ENCODE measurements at places on chromosomes 6 and 20.

- DNase-seq: no peak
Measured at GRCh38 chr6:134482593-134483270, 164.8 kb upstream of the SGK1 start.

DNA sequence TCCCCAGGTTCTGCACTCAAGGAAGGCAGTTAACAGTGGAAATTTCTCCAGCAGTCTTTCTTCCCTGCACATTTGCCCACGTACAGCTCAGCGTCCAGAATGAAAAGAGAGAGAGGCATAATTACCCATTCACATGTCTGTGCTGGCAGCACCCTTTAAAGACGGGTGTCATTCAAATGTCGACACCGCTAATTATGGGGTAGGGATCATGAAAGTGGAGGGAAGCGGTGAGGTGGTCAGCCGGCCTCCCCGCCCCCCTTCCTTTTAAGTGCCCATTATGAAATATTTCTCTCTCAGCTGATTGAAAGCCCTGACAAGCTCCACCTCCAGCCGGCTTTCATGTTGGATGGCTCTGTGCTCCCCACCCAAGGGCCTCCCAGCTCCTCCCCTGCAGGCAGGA, 246.1 kb downstream of the BMP7 start:
- DNase-seq: no peak

DNA sequence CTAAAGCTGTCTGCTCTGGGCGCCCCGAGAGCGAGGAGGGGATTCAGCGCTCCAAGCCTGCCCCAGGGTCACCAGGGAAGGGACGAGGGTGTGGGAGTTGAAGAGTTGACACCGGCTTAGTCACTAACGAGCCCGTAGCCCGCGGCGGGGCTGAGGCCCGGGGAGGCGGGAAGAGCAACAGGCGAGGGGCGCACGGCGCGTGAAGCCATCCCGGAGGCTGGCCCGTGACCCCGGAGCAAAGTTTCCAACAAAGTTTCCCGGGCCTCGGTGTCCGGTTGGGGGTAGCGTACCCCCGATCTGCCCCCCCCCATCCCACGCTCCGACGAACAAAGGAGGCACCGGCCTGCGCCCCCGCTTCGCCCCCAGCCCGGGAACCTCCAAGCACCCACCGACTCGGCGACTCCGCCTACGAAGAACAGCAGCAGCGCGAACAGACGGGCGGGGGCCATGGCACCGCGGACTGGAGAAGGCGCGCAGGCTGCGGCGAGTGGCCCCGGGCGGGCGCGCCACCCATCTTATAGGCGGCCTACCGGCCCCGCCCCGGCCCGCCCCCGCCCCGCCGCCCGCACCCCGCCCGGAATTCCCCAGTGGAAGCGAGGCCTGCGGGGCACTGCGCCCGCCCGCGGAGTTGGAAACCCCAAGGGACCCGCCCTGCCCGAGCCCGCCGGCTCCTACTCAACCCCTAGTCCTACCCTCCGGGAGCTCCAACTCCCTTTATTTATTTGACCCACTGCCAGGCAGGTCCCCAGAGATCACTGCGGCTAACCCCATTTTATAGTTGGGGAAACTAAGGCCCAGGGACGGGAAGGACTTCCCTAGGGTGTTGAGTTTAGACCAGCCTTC, at the start of gene SDC4:
Gene SDC4 (minus strand): TSS at position 489 of the 843 bp plus-strand sequence. CDS start 40 bp downstream, at position 449.
- DNase-seq: no peak

DNA sequence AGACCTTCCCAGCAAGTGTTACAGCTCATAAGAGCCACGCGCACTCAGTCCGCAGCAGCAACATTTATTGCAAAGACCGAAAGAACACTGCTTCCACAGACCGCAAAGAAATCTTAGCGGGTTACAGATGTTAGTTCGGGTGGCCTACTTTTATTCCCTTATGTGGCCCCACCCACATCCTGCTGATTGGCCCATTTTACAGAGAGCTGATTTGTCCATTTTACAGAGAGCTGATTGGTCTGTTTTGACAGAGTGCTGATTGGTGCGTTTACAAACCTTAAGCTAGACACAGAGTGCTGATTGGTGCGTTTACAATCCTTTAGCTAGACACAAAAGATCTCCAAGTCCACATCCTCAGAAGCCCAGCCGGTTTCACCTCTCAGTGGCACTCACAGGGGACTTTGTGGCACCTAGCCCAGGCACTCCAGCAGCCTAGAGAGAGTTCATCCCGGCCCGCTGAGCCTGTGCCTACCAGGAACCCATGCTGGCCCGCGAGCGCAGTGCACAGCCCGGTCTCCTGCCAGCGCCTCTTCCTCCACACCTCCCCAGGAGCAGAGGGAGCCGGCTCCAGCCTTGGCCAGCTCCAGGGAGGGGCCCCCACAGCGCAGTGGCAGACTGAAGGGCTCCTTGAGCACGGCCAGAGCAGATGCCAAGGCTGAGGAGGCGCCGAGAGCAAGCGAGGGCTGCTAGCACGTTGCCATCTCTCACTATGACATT, 244.3 kb upstream of the TSHZ2 start:
- DNase-seq: no peak

- no peak for DNase-seq
Measured at GRCh38 chr6:37047346-37047688, 41.9 kb downstream of the FGD2 start.

DNA sequence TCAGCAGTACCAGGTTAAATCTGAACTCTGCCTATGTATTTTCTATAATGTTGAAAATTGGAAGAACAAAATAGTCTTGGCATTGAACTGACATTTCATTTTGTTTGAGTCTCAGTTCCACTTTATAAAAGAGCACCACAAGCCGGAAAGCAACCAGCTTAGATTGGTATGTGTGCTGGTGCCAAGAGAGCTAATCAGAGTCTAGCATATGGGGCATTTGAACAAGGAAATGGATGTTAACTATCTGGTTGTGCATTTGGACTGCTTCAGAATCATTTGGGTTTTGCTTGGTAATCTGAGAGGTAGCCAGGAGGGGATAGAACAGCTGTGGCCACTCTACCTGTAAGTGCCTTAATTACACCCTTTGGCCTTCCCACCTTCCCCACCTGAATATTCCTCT, 184.8 kb downstream of the GRIK2 start:
- no peak for DNase-seq

DNA sequence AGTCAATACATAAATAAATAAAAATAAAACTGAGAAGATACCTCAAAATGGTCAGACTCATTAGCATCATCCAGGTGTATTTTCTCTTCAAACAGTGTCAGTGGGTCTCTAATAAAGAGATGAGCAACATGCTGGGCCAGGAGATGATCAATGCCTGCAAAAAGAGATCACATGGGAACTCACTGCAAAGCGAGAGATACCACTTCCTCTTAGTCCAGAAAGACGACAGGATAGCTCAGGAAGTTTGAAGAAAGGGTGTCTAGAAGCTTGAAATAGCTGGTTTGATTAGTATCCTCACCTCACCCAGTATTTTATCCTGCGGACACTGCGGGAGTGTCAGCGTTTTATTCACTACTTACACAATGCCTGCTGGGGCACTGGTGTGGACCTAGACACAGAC, 38.0 kb downstream of the GCLC start:
- DNase-seq: no peak

DNA sequence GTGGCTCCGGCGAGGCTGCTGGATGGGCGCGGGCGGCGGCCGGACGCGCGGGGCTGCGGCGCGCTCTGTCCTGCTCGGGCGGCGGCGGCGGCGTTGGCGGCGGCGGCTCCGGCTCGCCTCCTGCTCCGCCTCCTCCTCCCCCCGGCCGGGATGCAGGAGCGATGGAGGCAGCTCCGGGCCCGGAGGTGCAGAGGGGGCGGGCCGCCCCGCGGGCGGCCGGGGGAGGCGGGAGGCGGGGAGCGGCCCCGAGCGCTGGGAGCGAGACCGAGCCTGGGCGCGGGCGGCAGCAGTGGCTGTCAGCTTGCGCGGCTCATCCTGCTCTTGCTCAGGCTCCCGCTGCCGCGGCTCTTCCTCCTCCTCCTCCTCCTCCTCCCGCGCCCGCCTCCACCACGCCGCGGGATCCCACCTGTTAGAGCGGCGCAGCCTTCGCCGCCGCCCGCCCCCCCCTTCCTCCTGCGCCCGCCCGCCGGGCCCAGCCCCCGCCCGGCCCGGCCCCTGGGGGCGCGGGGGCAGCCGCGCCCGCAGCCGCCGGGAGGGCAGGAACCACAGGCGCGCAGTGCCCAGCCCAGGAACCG, at the start of gene NOL4L:
Gene NOL4L (minus strand): TSS at position 323 of the 575 bp plus-strand sequence. CDS start 443 bp downstream, outside the sequence.
- DNase-seq: peak; percentile 17

DNA sequence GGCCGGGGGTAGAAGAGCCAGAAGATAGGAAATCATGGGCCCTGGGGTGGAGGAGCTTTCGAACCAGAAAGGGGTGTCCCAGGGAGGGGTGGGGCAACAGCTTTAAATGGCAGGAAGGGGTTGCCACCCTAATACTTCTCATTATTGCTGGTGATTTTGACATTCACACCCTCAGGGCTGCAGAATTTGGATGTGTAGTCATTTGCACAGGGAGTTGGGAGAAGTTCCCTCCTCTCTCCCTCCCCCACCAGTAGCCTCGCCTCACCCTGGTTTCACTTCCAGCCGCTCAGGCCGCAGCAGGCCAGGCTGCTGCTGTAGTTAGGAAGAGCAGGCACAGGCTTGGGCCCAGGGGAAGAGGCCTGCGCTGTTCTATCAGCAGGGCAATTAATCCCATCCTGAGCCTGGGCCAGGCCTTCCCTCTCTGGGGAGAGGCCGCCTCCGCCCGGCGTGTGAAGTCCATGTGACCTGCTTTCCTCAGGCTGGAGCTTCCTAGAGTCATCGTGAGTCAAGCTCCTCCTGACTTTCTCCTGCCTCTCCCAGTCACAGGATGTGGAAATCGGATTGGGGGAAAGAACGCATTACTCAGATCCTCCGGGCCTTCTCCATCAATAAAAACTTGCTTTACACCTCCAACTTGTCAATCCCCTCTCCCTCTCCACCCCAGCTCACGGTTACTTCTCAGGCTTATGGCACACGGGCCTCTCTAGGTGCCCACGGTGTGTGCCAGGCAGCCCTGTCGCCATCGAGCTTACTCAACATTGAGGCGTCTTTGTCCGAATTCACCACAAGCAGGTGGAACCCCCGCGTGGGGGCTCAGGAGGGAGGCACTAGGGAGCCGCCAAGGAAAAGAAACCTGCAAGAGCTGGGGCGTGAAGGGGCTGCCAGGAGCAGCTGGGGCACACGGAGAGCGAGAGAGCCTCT, 7.8 kb downstream of the ADTRP start:
- DNase-seq: peak; percentile 97

DNA sequence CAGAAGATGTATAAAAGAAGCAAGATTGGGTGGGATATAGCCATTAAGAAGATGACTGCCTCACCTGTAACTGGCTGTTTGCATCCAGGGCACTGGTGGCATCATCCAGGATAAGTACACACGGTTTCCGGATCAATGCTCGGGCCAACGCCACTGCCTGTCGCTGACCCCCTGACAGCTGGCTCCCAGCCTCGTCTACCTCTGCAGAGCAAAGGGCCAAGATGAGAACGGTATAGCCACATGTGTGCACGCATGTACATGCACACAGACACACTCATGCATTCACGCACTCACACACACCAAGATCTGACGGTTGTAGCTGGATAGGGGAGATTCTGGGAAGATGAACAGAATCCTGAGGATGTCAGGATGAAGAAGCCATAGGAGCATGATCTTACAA, 3.2 kb upstream of the PSMB8 start:
- no peak for DNase-seq

GRCh38 chr6:168278904-168279303, 40.7 kb downstream of the DACT2 start:
- no peak for DNase-seq

- no peak for DNase-seq
Measured at GRCh38 chr6:24844061-24844460, 45.3 kb upstream of the ARMH2 start.

DNA sequence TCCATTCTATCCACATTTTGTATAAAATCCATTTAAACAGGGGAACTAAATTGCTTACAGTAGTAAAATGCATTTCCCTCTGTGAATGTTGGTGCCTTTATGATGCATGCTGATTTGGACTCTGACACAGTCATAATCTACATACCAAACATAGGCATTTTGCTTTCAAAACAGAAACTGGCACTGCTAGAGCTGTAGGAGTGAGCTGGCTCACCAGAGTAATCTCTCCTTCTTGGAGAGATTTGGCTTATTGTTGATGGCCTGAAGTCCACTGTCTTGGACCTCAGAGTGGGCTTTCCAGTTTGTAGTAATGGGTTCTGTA, 363.2 kb upstream of the FLRT3 start:
- no peak for DNase-seq

GRCh38 chr6:55108134-55109130, 65.9 kb upstream of the HCRTR2 start:
- DNase-seq: no peak

DNA sequence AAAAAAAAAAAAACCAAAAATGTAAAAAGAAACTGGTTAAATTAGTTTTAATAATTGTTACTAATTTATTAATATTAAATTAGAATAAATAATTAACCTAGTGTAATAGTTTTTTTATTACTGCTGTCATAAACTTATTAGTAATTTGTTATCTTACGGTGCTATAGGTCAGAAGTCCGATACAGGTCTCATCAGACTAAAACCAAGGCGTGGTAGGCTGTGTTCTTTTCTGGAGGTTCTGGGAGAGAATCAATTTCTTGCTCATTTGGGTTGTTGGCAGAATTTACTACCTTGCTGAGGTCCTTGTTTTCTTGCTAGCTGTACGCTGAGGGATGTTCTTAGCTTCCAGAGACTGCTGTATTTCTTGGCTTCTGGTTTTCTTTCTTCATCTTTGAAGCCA, 85.9 kb upstream of the RNF24 start:
- DNase-seq: no peak

DNA sequence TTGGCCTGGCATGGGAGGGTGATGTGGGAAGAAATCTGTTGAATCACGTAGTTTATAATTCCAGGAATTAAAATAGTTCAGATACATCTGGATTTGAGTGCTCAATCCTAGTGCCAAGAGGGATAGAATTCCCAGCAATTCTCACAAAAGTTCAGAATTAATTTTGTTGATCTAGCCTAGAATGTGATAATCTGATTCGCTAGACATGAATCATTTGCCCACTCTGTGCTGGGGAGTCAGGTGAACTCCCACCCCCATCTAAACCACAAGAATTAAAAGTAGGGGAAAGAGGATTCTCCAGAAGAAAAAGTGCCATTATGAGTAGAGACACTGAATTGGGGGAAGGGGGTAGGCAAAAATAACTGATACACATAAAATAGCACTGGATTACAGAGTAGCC, 85.0 kb downstream of the LIN28B start:
- no peak for DNase-seq

DNA sequence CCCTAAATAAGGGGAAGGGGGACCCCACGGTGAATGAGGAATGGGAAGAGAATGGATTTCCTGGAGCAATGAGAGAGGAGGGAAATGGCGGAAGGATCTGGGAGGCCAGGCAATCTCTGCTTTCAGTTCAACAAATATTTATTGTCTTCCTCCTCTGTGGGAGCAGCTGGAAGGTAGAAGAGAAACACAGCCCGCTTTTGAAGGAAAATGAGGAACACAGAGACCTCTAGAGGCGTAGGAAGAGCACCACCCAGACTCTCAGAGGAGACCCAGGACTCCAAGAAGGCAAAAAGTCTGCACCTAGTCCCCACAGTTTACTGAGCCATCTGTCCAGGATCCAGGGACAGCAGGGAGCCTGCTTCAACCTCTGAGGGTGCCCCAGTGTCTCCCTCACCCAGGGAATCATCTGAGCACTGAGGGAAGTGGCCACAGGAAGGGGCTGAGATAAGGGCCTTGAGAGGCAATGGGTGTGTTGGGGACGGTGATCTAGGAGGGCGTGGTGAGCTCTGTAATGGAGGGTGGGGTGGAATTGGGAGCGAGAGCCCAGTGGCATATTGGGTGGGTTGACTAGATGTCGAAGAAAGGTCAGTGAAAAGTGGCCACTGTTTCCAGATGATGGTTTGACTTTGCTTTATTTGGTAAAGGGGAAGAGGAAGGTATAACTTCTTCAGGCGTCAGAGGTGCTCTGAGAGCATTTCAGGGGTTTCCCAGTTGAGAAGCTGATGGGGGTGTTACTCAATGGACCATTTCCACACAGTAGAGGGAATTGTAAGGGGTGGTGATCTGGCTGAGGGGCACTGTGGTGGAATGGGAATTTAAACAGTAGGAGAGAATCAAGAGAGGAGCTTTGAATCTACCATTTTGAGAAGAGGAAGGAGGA, 610 bp downstream of the PSORS1C1 start:
- DNase-seq: no peak

Data from kidney capillary endothelial cell (primary cell).